Bronchial smooth muscle cell (primary cell): ENCODE measurements at places on chromosomes 1 and 21. TPM values are rescaled to one million over a fixed set of nuclear protein-coding genes. Genes with fewer than 3 reads are reported as not detected.

The FAM177B gene
- not detected in 2 replicates for total RNA-seq

The LCE2B gene
- not detected in 2 replicates for total RNA-seq

The KIAA1614 gene
- 7.9 and 12.0 TPM in 2 replicates for total RNA-seq

The FCRL5 gene
- total RNA-seq = not detected in 2 replicates

The UTS2 gene
- total RNA-seq = 0.95 TPM in 1 of 2 replicates, not detected in the other

The TCHHL1 gene
- not detected in 2 replicates for total RNA-seq

The FMN2 gene
- 0.47 TPM in 1 of 2 replicates, not detected in the other for total RNA-seq

The SELE gene
- total RNA-seq = not detected in 2 replicates

The INTS11 gene
- total RNA-seq = 56.0 and 74.6 TPM in 2 replicates

The SNIP1 gene
- total RNA-seq = 11.8 and 15.0 TPM in 2 replicates

The RXFP4 gene
- total RNA-seq = not detected in 2 replicates

The ZNF648 gene
- total RNA-seq = not detected in 2 replicates

The TMEM201 gene
- 1.4 TPM in 2 replicates for total RNA-seq

The XPR1 gene
- total RNA-seq = 14.4 and 18.9 TPM in 2 replicates

The FAM3B gene
- not detected in 2 replicates for total RNA-seq

The PADI2 gene
- 0.09 TPM in 1 of 2 replicates, not detected in the other for total RNA-seq

The CHRM3 gene
- total RNA-seq = under 0.01 TPM in 2 replicates

The RPTN gene
- not detected in 2 replicates for total RNA-seq

The KLHDC9 gene
- total RNA-seq = 2.0 and 2.3 TPM in 2 replicates

The SORT1 gene
- total RNA-seq = 1.2 and 1.4 TPM in 2 replicates

The MRPL20 gene
- total RNA-seq = 86.0 and 91.9 TPM in 2 replicates

The OVAAL gene
- not detected in 2 replicates for total RNA-seq

The CLK2 gene
- total RNA-seq = 26.2 and 41.5 TPM in 2 replicates

The TRIM58 gene
- not detected in 2 replicates for total RNA-seq

The POU3F1 gene
- 0.16 and 0.17 TPM in 2 replicates for total RNA-seq

The UBE2U gene
- not detected in 2 replicates for total RNA-seq

The TMEM59 gene
- total RNA-seq = 356 and 527 TPM in 2 replicates

The SPRR2A gene
- not detected in 2 replicates for total RNA-seq

The DPT gene
- total RNA-seq = 0.32 and 0.86 TPM in 2 replicates

The OR2T33 gene
- not detected in 2 replicates for total RNA-seq

The CFAP57 gene
- 0.16 and 0.26 TPM in 2 replicates for total RNA-seq

The C4BPA gene
- total RNA-seq = under 0.01 TPM in 1 of 2 replicates, not detected in the other

The FOXO6 gene
- not detected in 2 replicates for total RNA-seq

The KRTAP13-2 gene
- not detected in 2 replicates for total RNA-seq

The GJA8 gene
- not detected in 2 replicates for total RNA-seq

The VANGL2 gene
- total RNA-seq = under 0.01 TPM in 1 of 2 replicates, not detected in the other

The CDCA8 gene
- 0.26 and 1.1 TPM in 2 replicates for total RNA-seq
